ENCODE measurements at places on chromosomes 5 and 9. TPM values are rescaled to one million over a fixed set of nuclear protein-coding genes. Genes with fewer than 3 reads are reported as not detected.

The CDX1 gene
- not detected for total RNA-seq

The PTBP3 gene
- total RNA-seq = 45.3 TPM

The ZNF367 gene
- total RNA-seq = 0.97 TPM

The LURAP1L gene
- total RNA-seq = 8.0 TPM

The NR5A1 gene
- not detected for total RNA-seq

The PRKACG gene
- total RNA-seq = not detected

The THG1L gene
- total RNA-seq = 17.0 TPM

The SPINK13 gene
- total RNA-seq = not detected

The PCDHB3 gene
- total RNA-seq = 1.2 TPM

The OR1L6 gene
- total RNA-seq = not detected

The STK32A gene
- 6.3 TPM for total RNA-seq

The IER5L gene
- total RNA-seq = 60.8 TPM

The SLC4A9 gene
- not detected for total RNA-seq

The PITX1 gene
- 0.81 TPM for total RNA-seq

The EPB41L4B gene
- 0.32 TPM for total RNA-seq

The NEURL1B gene
- total RNA-seq = 0.65 TPM

The PRLR gene
- total RNA-seq = 3.2 TPM

The KIF24 gene
- total RNA-seq = 0.97 TPM

The TLE1 gene
- total RNA-seq = 28.7 TPM

The AQP3 gene
- total RNA-seq = 0.32 TPM

The LHX2 gene
- total RNA-seq = not detected

The NTNG2 gene
- 3.5 TPM for total RNA-seq

The FAM151B gene
- 10.1 TPM for total RNA-seq

The PRDM9 gene
- not detected for total RNA-seq

The SHISAL2B gene
- not detected for total RNA-seq

The CCDC171 gene
- total RNA-seq = 2.4 TPM

The PCDHB15 gene
- total RNA-seq = 0.24 TPM

The TESK1 gene
- 20.1 TPM for total RNA-seq

The FGF1 gene
- total RNA-seq = 11.5 TPM

The NPR2 gene
- 14.9 TPM for total RNA-seq

The RLN2 gene
- not detected for total RNA-seq

The TICAM2 gene
- total RNA-seq = 11.5 TPM

The MLANA gene
- 0.32 TPM for total RNA-seq

The TERT gene
- total RNA-seq = not detected

The BAAT gene
- not detected for total RNA-seq

The CCDC183 gene
- total RNA-seq = 0.73 TPM

The GMCL2 gene
- total RNA-seq = not detected

The PDE8B gene
- under 0.01 TPM for total RNA-seq

The RASEF gene
- 0.24 TPM for total RNA-seq

The PLPPR1 gene
- total RNA-seq = not detected

The OBP2B gene
- not detected for total RNA-seq

The SH3RF2 gene
- total RNA-seq = 1.5 TPM

The TMOD1 gene
- not detected for total RNA-seq

The CER1 gene
- total RNA-seq = not detected

The BSPRY gene
- not detected for total RNA-seq

The RACK1 gene
- 4,240 TPM for total RNA-seq

The AMACR gene
- total RNA-seq = 19.8 TPM

The SPINK4 gene
- not detected for total RNA-seq

The GABRA1 gene
- total RNA-seq = not detected

The PLAC8L1 gene
- not detected for total RNA-seq

The SOHLH1 gene
- total RNA-seq = not detected

The GABRP gene
- not detected for total RNA-seq

The GARNL3 gene
- 2.9 TPM for total RNA-seq

The PCDHB10 gene
- total RNA-seq = 0.81 TPM

The GABRA6 gene
- total RNA-seq = not detected

The FBN2 gene
- total RNA-seq = 937 TPM

The KIF20A gene
- total RNA-seq = 16.3 TPM

Measured in hair follicle dermal papilla cell (primary cell).